Jurkat, Clone E6-1 (cell line): ENCODE measurements at places on chromosomes 6 and 20.
A peak's percentile ranks its signal among the peaks of the same experiment; 100 is the strongest.

- DNase-seq, result no peak
Observed at GRCh38 chr6:6685249-6686040, 96.9 kb downstream of the LY86 start.

DNA sequence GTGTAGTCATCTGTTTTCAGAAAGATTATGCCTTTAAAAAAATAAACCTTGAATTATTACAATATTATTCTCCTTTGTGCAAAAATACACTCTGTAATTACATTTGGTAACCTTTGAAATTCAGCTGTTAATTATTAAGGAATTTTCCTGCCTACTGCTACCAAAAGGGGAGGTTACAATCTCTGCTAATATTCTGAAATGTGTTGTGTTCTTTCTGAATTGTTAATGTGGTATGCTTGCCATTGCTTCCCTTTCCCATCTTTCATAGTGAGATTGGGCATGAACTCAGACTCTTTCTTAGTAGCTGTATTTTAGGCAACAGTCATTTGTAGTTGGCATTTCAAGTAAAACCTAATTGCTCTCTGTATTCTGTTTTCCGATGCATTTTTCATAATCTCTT lies 73.0 kb downstream of the PHF3 start:
- DNase-seq, result no peak

GRCh38 chr20:12893019-12893418 lies 115.8 kb upstream of the SPTLC3 start:
- no peak for DNase-seq

DNA sequence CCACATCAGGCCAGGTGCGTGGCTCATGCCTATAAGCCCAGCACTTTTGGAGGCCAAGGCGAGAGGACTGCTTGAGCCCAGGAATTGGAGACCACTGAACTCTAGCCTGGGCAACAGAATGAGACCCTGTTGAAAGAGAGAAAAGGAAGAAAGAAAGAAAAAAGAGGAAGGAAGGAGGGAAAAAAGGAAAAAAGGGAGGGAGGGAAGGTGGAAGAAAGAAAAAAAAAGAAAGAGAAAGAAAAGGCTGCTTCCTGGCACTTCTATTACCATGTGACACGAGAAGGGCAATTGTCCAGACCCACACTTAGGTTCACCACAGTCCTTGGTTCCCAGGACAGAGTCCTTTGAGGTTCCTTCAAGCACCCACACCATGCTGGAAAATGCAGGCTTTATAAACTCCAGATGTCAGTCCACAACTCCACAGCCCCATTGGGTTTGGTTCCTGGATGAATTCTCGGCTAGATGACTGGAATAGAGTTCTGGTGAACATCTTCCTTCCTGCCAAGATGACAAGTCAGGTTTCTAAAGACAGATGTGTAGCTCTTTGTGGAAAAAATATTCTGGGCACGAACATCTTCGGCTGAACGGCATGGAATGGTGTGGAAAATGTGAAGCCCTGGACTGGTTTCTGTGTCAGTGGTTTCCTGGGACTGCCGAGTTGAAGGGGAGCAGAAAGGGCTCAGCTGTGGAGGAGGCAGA lies 32.5 kb downstream of the NT5E start:
- DNase-seq, result no peak

DNA sequence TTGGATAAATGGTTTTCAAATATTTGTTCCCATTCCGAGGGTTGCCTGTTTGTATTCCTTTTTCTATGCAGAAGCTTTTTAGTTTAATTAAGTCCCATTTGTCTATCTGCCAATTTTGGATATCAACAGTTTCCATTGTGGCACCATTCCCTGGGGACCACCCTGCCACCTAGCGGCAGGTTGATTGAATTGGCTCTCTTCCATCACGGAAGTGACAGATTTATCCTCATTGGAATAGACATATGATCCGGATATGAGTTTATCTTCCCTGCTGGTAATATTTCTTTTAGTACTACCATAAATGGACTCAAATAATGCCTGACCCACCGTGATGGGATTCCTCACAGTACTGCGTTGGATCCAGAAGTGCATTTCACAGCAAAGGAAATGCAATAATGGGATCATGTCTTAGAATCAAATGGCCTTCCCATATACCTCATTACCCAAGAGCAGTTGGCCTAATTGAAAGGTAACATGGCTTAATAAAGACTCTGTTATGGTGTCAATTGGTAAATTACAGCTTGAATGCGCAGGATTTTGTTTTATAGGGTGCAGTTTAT lies 327.0 kb downstream of the BMP2 start:
- peak; percentile 16 for DNase-seq

GRCh38 chr6:82492134-82492533 lies 128.5 kb downstream of the TPBG start:
- no peak for DNase-seq

DNA sequence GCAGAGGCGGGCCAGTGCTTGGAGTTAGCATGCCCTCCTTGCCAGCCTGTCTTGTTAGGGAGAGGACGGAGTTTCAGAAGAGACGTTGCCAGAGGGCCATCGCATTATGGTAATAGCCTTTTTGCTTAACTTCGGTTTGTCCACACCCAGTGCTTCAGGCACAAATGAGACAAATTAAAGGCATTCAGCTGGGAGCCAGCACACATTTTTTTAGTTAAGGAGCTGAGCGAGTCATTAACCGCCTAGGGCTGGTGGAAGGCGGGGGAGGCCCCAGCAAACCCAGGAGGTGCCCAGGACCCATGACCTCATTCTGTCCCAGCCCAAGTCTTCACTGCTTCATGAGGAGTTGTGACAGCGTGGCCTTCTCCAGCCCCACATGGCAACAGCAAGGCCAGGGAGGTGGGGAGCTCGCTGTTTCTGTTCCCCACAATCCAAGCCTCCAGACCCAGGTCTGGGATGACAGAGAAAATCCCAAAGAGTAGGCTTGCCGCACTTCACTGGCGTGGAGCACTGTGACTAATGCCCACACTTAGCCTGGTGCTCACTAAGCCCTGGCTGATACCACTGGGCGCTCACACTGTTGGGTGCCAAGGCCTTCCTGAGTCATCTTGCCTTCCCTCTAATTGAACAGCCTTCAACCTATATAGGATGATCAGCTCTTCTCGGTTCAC lies 237.1 kb downstream of the ANKRD60 start:
- no peak for DNase-seq

DNA sequence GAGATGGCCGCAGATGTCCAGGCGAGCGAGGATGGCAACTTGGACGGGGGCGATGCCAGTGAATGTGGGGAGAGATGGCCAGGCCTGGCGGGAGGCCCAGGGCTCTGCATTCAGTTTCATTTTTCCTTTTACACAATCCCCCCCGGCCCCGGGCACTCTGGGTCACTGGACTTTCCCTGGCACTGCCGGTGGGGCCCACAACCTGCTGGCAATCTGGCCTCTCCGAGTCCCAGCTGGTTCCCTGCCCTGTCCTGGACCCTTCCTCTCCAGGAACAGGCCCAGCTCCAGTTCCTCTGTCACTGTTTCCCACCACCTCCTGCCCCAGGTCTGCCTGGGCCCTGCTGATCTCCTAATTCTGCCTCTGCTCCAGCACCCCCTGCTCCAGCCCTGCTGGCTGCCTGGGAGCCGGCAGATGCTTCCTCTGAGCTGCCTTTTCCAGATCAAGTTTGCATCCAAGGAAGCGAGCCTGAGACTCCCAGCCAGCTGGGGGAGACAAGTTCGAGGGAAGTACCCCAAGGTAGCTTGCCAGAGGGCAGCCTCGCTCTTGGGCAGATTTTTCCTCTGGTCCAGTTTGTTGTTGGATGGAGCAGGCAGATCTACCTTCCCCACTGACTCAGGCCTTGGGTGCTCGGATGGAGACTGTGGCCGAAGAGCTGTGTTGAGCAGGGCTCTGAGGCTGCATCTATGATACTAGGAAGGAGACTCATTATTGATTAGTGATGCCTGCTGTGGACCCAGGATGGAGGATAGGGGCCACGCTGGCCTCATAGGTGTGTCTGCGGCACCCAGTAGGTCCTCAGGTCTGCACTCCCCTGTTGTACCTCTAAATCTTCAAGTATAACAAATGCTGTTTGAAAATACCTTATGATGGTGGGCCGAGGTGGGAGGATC lies 83.2 kb downstream of the CEBPB start:
- DNase-seq, result no peak

DNA sequence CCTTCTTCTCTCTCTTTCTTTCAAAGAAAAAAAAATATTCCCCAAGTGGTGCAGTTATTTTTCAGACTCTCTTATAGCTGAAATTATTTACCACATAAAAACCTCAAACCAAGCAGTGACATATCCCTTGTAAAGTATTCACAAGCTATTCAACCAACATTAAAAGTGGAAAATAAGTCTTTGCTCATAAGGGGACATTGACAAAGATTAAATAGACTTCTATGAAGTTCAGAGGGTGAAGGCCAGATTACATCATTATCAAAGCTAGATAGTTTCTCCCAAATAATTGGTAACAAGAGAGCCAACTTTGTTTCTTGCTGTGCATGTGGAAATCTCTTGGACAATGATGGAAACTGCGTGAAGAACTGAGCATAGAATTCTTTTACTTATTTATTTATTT lies 379.8 kb upstream of the RSPO3 start:
- no peak for DNase-seq

GRCh38 chr20:49110767-49111694 lies 64.9 kb downstream of the CSE1L start:
- no peak for DNase-seq

- peak; percentile 5 for DNase-seq
Observed at GRCh38 chr6:79702691-79703090, 71.6 kb downstream of the SH3BGRL2 start.

DNA sequence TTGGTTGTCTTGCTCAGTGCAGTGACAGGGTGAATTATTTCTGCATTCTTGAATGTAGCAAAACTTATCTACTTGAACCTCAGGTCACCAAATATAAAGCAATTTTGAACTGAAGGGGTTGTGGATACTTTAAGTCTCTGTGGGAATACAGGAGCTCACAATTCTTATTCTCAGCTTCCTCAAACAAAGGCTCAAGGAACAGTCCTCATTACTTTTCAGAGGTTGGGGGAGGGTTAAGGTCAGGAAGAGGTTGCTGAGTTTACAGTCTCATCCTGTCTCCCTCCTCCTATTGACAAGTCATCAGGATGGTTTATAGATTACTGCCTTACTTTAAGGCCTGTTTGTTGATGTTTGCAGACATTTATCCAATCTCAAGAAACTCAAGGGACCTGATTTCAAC lies 143.6 kb upstream of the SPACA1 start:
- no peak for DNase-seq

GRCh38 chr6:154246723-154247118 lies 109.9 kb downstream of the IPCEF1 start:
- DNase-seq, result no peak

DNA sequence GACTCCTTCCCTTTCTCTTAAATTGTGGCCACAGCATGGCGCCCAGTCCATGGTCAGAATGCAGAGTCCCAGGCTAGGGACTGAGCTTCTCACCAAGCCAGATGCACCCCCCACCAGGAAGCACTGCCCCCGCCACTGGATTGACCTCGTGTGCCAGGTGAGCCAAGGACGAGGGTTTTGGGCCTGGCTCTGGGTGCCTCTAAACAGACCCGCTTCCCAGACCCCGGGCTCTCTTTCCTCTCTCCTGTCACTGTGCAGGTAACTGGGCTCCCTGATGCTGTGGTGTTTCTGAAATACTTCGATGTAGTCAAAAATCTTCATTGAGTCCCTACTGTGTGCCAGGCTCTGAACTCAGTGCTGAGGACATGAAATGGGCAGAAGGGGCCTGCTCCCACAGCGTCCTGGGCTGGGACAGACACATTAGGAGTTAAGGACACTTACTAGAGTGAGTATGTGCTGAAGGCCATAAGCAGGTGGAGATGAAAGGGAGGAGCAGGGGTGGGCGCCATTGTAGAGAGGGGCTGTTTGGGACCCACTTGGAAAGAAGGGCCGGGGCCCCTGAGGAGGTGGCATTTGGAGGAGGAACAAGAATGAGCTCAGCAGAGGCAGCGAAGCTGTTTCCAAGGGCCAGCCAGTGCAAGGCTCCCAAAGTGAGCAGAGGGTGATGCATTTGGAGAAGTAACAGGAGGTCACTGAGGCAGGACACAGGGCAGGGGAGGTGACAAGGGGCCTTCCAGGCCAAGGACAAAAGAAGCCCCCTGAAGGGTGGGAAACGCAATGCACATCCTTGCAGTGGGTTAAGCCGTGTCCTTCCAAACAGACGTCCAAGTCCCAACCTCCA lies 217.1 kb downstream of the ANKRD60 start:
- DNase-seq, result no peak

DNA sequence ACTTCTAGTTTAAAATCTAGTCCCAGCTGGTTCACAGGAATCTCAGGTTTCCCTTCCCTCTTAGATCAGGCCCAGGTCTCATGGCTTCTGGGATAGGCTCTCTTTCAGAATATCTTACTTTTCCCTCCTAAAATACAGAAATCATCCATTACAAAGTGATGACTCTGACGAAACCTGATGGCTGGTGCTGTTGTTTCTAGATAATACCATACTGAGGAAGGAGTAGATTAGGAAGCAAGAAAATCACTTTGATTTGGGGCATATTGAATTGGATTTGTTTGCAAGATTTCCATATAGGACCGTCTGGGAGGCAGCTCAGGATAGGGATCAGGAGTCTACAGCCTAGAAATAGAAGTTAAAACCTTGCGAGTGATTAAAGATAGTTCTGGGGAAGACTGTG lies 3.6 kb downstream of the ZKSCAN3 start:
- no peak for DNase-seq

GRCh38 chr6:153214436-153214835 lies 83.4 kb upstream of the RGS17 start:
- no peak for DNase-seq

DNA sequence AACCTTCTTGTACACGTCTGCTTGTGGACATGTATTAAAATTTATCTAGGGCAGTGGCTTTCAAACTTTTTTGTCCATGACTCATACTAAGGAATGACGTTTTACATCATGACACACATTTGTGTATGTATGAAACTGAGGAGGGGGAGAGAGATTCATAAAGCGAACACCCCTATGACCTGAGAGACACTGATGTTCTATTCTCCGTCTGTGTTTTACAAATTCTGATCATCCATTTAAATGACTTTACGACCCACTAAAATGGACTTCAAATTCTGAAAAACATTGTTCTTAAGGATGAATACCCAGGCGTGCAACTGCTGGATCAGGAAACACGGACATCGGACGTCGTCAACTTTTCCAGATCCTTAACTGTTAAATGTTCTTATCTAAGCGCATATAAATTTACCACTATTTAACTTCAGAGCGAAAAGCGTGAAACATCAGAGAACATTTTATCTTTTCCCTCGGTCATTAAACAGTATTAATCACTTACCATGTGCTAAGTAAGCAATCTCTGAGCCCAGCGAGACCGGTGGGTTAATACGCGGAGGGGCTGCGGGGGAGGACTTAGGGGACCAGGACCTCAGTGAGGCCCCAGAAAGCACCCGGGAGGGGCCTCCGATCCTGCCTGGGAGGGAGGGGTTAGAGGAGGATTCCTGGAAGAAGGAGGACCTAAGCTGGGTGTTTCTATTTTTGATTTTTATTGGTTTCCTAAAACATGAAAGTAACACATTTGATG lies 1.2 kb downstream of the PLAGL1 start:
- DNase-seq, result no peak

DNA sequence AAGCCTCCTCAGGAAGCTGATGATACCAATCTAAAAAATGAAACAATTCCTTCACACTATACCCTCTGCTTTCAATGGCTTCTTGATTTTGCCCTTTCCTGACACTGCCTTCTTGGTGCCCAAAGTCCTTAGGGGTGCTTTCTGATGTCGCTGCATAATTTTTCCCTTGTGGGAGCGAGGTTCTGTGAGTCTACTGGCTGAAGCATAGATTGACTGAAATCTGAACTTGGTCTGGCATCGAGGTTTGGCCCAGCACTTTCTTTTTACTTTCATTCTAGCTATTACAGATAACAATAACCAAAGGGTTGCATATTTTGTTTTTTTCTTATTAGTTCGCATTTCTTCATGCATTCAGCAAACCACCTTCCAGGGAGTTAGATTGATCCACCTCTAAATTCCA lies 65.8 kb downstream of the E2F3 start:
- no peak for DNase-seq

- DNase-seq, result peak; percentile 70
Observed at GRCh38 chr20:34824452-34824805, 1.0 kb downstream of the NCOA6 start.
